Spinal cord (tissue), 10 donors: ENCODE measurements at places on chromosomes 7 and 10. TPM values are rescaled to one million over a fixed set of nuclear protein-coding genes. Genes with fewer than 3 reads are reported as not detected.
A peak's percentile ranks its signal among the peaks of the same experiment; 100 is the strongest.

DNA sequence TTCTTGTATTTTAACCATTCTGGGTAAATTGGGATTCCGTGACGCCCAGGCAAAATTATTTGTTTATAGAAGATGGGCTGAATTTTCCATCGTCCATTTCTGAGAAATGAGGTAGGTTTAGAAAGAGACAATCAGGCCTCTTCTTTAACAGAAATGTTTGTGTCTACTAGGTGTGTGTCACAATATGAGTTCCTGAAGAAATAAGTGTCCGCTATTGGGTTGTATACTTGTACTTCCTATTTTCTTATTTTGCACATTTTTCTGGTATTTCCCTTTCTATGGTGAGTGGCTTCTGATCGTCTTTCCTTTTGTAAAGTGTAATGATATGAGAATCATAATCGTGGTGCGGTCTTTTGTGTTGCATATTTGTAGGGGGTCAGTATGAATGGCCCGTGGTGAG lies 83.9 kb downstream of the TCF7L2 start:
- no peak for DNase-seq

DNA sequence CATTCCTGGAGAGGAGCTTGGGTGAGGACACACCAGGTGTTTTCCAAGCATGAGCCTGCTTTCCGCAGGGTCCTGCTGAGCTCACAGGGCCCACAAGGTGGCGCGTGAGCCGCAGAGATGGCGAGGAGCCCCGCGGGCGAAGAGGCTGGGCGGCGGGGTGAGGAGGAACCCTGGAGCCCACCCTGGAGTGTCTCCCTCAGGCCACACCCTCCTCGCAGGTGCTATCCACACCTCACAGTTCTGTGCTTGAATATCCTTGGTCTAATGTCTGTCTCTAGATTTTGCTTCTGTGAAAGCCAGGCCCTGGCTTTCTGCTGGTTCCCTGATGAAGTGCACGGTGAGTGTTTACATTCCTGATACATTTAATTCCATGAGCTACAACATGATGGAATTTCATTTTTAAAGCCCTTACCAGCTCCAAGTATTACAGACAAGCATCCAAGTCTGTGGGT lies 433.6 kb downstream of the ACTR3B start:
- DNase-seq: peak; percentile 40

GRCh38 chr7:55439627-55440026 lies 74.5 kb downstream of the LANCL2 start:
- DNase-seq: no peak

DNA sequence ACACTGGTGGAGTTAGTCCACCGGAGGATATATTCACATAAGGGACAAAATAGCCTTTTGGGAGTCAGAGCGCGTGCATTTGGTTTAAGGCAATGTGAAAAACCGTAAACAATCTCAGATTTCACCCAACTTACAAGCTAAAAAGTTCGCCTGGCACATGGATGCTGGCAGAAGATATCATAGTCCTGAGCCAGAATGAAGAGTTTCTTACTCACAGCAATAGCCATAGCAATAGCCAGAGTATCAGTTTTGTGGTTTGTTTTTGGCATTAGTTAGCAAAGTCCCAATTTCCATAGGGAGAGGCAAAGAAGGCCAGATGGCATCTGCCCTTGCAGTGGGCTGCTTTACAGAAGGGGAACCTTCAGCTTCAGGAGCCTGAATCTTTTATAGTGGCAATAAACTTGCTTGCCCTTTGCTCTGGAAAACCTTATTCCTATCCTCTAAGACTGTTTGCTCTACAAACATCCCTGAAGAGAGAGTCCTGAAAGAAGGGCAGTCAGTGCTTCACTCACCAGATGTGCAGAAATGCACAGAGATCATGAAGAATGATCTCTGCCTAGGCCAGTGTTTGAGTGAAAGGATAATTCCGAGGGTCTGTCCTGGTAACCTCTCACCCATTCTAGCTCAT lies 28.7 kb upstream of the RSBN1L start:
- DNase-seq: no peak

GRCh38 chr7:17552952-17553351 lies 254.5 kb downstream of the AHR start:
- no peak for DNase-seq

The CCT6A gene
- total RNA-seq: 118 TPM

The KIAA1549 gene
- total RNA-seq: 11.1 TPM
